Esophagus squamous epithelium (tissue), 5 donors: ENCODE measurements at places on chromosomes 2 and 18. TPM values are rescaled to one million over a fixed set of nuclear protein-coding genes. Genes with fewer than 3 reads are reported as not detected.

Gene CRYGC
- not detected for total RNA-seq

Gene PROKR1
- not detected for total RNA-seq

Gene TGFA
- total RNA-seq = 52.2 TPM

Gene PCARE
- total RNA-seq = not detected

Gene SULT1C4
- total RNA-seq = 2.1 TPM

Gene ASTL
- total RNA-seq = not detected

Gene OTX1
- total RNA-seq = 2.6 TPM

GRCh38 chr2:8448824-8449556, 232.9 kb upstream of the ID2 start:
- no peak overlapping the region for H3K4me3 ChIP-seq
- no peaks in the 10 kb centered on the region for H3K36me3 ChIP-seq
- H3K27me3 ChIP-seq = no peaks in the 10 kb centered on the region
- no peak for DNase-seq
- no peak overlapping the region for H3K27ac ChIP-seq

- H3K27ac ChIP-seq = no peak overlapping the region
- H3K4me1 ChIP-seq = peaks cover 26% of the 10 kb centered on the region
- no peaks in the 10 kb centered on the region for H3K27me3 ChIP-seq
- DNase-seq = no peak
Measured at GRCh38 chr2:40488101-40488601, 36.3 kb upstream of the SLC8A1 start.

DNA sequence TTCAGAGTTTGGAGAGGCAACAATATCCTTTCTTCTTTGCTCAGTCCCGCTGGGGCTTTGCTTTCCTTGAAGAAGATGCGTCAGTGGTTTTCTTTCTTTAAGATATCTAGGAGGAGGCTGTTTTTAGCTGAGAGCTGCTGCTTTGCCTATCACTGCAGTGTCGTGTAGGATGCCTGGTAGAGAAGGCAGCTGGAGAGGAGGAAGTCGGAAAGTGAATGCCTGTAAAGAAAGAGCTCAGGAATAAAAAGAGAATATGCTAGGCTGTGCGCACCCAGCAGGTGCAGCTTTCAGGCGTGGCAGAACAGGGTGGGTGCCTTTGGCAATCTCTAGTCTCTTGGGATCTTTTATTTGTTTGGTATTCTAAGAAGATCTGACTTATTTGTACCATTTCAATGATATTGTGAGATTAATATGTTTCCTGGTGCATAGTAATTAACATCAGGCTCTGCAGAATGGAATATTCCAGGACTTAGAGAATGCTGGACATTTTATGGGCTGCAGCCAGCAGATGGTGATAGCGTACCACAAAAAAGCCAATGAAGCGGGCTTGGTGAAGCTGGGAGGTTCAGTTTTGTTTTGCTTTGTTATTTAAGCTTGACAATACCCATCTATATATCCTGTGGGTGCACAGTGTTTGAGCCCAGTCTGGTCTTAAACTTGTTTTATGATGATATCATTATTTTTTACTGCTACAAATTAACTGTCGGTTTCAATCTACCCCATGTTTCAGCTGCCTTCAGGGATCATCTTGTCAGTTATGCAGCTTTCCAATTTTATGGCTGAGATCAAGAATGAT, 34.9 kb downstream of the CAVIN2 start:
- no peak overlapping the region for H3K27ac ChIP-seq
- DNase-seq = no peak
- H3K36me3 ChIP-seq = no peaks in the 10 kb centered on the region
- no peaks in the 10 kb centered on the region for H3K27me3 ChIP-seq
- H3K4me1 ChIP-seq = no peaks in the 10 kb centered on the region
- no peak overlapping the region for H3K4me3 ChIP-seq

DNA sequence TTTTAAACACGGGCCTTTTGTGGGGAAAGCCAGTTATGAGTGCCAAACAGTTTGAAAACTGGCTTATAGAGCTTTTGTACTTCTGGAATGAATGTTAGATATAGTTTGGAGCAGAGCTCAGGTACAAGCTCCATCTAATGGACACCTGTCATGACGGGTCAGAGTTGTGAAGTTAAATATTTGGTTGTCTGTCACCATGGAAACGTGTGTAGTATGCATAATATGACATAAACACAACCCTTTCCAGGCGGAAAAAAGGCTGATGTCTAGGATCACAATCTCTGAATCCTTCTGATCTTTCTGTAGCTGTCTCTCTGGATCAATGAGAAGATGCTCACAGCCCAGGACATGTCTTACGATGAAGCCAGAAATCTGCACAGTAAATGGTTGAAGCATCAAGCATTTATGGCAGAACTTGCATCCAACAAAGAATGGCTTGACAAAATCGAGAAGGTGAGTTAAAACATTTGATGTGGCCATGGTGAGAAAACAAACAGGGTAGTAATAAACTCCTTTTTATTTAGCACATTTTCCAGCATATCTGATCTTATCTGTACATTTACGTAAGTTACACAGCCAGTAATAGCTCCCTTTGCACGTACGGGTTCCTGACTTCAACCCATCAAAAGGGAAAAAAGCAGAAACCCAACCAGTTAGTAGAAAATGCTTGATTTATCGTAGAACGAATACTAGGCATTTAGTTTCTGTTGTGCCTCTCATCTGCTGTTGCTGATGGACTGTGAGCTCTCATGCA, 80.6 kb upstream of the EML6 start:
- DNase-seq = no peak
- no peak overlapping the region for H3K4me3 ChIP-seq
- peaks cover 6% of the 10 kb centered on the region for H3K4me1 ChIP-seq
- H3K27me3 ChIP-seq = no peaks in the 10 kb centered on the region
- H3K36me3 ChIP-seq = peaks cover 100% of the 10 kb centered on the region

DNA sequence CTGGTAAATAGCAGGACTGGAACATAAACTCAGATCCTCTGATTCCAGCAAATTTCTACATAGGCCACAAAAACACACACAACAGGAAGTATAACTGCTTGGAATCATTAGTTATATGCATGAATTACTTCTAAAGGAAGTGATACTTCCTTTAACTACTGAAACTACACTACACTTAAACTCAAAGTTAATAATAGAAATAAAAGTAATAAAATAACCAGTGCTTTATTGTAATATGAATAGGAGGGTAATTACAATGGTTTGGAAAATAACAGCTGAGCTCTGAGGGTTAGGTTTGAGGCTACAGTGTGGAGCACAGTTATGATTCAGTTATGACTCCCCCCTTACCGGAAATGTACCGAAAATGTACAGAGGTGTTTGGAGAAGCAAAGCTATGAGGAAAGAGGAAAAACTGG, 18.5 kb upstream of the POLI start:
- peaks cover 90% of the 10 kb centered on the region for H3K4me1 ChIP-seq
- no peaks in the 10 kb centered on the region for H3K27me3 ChIP-seq
- no peaks in the 10 kb centered on the region for H3K36me3 ChIP-seq
- H3K4me3 ChIP-seq = no peak overlapping the region
- no peak for DNase-seq
- peak overlapping the region; percentile 83 for H3K27ac ChIP-seq

- DNase-seq = no peak
- H3K4me3 ChIP-seq = no peak overlapping the region
- no peak overlapping the region for H3K27ac ChIP-seq
- no peaks in the 10 kb centered on the region for H3K27me3 ChIP-seq
- H3K4me1 ChIP-seq = no peaks in the 10 kb centered on the region
- no peaks in the 10 kb centered on the region for H3K36me3 ChIP-seq
Measured at GRCh38 chr18:36372903-36373311, 75.4 kb downstream of the FHOD3 start.

DNA sequence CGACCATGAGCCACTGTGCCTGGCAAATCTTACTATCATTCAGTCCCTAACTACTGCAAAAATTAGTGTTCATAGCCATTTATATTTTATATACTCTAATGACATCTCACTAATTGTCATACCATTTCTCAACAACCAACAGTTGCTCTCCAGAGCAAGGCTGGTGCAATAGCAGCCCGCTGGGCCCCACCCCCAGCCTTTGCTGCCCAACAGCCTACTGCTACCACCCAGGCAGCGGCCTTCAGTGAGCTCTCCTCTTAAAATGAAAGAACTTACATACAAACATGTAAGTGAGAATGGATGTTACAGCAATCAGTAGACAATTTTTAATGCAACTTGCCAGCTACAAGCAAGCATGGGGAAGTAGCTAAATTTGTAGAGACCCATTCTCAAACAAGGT, 90.5 kb downstream of the HNRNPLL start:
- H3K36me3 ChIP-seq = no peaks in the 10 kb centered on the region
- H3K27ac ChIP-seq = no peak overlapping the region
- no peak for DNase-seq
- H3K4me3 ChIP-seq = no peak overlapping the region

DNA sequence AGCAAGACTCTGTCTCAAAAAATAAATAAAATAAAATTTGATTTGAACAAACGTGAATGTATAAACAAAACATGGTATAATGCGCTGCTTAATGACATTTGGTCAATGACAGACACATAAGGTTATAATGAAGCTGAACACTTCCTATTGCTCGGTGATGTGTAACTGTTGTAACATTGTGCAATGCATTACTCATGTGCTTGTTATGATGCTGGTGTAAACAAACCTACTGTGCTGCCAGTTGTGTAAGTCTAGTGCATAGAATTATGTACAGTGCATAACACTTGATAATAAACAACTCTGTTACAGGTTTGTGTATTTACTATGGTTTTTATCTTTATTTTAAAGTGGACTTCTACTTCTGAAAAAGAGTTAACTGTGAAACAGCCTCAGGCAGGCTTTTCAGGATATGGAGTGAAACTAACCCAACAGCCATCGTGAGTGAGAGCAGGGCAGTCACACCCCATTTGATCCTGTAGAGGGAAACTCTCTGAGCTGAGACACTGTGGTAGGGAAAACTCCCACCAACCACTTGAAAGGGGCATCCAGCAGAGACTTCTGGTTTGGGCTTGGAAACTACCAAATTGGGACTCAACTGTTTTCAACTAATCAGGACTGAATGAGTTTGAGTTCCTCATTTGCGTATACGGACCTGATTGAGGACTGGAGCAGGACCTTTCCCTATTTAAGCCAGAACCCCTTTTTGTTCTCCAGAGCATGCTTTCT, 8.7 kb upstream of the RPRD1A start:
- H3K4me3 ChIP-seq = no peak overlapping the region
- DNase-seq = no peak
- no peak overlapping the region for H3K27ac ChIP-seq
- no peaks in the 10 kb centered on the region for H3K36me3 ChIP-seq

- no peak for DNase-seq
- no peak overlapping the region for H3K4me3 ChIP-seq
- no peaks in the 10 kb centered on the region for H3K4me1 ChIP-seq
- no peaks in the 10 kb centered on the region for H3K36me3 ChIP-seq
- no peaks in the 10 kb centered on the region for H3K27me3 ChIP-seq
Measured at GRCh38 chr18:49135877-49136276, 185.1 kb upstream of the SMAD7 start.
